ENCODE measurements at places on chromosomes 4 and X.
A peak's percentile ranks its signal among the peaks of the same experiment; 100 is the strongest.

DNA sequence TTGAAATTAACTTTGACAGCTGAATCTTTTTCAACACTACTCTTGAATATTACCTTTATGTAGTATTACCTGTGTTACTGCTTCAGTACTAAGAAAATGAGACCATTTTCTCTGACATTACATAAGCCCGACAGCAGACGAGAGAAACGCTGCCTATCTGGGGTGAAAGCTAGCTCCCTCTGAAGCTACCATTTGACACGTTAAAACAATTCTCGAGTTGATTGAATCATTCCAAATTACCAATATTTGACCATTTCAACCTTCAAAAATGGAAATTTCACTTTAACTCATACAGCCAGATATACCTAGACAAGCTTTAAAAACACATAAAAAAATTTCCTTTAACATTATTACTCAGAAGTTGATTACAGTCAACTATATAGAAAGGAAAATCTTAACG, 836 bp downstream of the GPM6A start:
- DNase-seq = no peak

GRCh38 chr4:22683726-22684125, 9.0 kb upstream of the GBA3 start:
- no peak for DNase-seq

DNA sequence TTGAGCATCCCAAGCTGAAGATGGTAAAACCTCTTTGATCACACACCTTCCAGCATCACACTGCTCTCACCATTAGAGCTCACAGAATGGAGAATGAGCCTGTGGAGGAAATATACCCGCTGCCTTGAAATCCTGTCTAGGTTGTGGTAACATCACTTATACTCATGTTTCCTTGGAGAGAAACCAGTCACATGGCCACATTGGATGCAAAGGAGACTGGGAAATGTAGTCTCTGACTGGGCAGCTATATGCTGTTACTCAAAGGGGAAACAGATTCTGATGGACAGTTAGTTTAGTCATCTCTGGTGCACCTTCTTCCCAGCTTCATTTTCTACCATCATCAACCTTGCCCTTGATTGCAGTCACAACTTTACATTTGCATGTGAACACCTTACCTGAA, 286.3 kb downstream of the ANKRD50 start:
- no peak for DNase-seq

- DNase-seq = no peak
Measured at GRCh38 chrX:15977644-15978043, 123.0 kb upstream of the AP1S2 start.

DNA sequence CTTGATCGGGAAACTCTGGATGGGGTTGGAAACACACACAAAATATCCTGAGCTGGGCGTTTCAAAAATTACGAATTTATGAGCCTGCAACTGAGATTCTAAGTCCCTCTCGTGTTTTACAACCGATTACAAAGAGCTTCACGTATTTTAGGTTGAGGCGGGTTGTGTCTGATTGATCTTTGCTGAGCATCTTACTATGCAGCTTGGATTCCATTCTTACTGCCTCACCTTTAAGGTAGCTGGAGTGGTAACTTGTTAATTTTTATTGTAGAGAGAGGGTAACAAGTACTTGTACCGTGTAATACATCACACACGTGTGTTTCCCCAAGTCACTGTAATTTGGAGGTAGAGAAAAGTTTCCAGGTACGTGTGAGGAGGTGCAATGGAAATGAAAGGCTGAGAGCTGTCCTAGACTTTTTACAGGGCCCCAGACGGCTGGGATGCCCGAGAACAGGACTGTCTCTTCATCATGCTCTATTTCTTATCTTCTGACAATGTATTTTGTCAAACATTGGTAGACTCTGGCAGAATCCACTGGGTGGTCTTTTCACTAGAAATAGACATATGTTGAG, 97.8 kb upstream of the TENM3 start:
- DNase-seq = peak; percentile 13

- DNase-seq = no peak
Measured at GRCh38 chrX:16347968-16348670, 180.8 kb downstream of the MAGEB17 start.

GRCh38 chrX:13028871-13029636, 15.4 kb downstream of the FAM9C start:
- no peak for DNase-seq

GRCh38 chr4:124964251-124964650, 251.7 kb upstream of the ANKRD50 start:
- DNase-seq = no peak

DNA sequence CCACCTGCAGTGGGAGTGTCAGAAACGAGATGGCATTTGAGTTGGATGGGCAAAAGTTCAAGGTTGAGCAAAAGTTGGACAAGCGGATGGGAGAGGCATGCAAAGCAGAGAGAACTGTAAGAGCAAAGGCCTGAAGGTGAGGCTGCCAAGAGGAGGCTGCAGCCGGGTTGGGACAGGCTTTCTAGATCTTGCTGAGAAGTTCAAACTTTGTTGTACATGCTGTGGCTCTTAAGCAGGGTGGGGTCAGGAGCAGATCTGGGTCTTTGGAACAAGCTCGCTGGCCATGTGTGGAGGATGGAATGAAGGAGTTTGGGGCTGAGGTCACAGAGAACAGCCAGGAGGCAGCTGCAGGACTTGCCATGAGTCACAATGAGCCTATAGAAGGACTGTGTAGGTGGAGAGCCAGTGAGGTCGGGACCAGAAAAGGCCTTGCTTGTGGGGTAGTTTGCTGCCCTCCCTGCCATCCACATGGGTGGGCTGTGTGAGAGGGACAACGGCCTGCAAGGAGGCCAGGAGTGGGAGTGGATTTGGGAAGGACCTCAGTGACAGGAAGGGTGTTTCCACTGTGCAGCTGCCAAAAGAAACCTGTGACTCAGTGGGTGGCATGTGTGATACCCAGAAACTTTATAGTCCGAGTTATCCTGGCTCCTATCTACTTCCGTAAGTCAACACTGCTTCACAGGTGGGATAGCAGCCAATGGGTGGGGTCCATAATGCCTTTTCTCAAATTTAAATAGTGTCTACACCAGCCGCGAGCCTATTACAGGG, 210.4 kb downstream of the MID1IP1 start:
- no peak for DNase-seq

DNA sequence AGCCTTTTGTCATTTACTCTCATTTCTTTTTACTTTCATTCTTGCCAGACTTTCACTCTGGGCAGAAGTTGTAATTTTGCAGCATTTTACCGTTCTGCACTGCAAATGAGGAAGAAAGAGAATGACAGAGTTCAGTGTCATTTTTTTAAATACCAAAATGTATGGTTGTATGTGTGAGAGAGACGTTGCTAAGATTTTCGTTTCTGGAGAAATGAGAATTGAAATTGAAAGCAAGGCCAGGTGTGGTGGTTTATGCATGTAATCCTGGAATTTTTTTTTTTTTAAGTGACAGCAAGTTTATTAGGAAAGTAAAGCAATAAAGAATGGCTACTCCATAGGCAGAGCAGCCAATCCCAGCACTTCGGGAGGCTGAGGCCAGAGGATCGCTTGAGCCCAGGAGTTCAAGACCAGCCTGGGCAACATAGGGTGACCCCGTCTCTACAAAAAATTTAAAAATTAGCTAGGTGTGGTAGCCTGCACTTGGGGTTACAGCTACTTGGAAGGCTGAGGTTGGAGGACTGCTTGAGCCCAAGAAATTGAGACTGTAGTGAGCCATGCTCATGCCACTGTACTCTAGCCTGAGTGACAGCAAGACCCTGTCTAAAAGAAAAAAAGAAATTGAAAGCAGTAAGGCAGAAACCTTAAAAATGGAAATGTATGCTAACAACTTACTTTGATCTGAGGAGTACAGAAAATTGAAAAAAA, 12.9 kb downstream of the DCK start:
- DNase-seq = no peak

- no peak for DNase-seq
Measured at GRCh38 chr4:174201871-174202270, 81.6 kb downstream of the FBXO8 start.

GRCh38 chr4:174669270-174669669, 147.0 kb upstream of the HPGD start:
- no peak for DNase-seq

DNA sequence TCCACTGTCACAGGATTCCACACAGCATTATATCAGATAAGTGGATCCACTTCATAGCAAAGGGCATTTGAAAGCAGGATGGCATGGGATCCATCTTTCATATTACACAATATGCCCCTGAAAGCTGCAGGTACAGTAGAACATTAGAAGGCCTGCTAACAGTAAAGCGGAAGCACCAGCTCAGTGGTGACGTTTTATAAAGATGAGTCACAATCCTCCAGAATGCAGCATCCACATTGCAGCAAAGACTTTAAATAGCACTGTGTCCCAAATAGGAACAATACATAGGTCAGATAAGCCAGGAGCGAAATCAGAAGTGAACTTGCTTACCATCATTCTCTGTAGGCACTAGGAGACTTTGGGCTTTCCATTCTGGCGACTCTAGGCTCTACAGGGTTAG, 609.5 kb upstream of the FAT1 start:
- no peak for DNase-seq

- DNase-seq = no peak
Measured at GRCh38 chr4:675980-676870, 1.9 kb downstream of the MYL5 start.

DNA sequence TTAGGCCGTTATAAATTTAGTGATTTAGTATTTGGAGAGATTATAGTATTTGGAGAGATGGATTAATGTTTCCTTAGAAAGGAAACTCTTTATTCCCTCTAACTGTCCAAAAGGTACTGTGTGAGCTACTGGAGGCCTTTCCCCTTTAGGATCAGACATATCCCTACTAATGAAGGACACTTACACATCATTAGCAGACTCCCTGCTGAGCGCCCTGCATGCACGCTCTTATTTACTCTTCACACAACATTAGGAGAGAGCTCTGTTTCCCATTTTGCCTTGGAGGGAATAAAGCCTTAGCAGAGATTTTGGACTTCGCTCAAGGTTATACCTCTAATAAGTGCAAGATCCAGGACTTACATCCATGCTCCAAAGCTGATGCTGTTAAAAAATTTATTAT, 17.8 kb upstream of the STOX2 start:
- DNase-seq = no peak

GRCh38 chrX:42027367-42028000, 104.1 kb upstream of the CASK start:
- DNase-seq = no peak

- DNase-seq = no peak
Measured at GRCh38 chr4:152164561-152164960, 371.3 kb downstream of the FBXW7 start.

GRCh38 chrX:55486736-55487135, 2.9 kb downstream of the USP51 start:
- DNase-seq = no peak

GRCh38 chr4:55927803-55928437, 20.8 kb upstream of the CEP135 start:
- no peak for DNase-seq

DNA sequence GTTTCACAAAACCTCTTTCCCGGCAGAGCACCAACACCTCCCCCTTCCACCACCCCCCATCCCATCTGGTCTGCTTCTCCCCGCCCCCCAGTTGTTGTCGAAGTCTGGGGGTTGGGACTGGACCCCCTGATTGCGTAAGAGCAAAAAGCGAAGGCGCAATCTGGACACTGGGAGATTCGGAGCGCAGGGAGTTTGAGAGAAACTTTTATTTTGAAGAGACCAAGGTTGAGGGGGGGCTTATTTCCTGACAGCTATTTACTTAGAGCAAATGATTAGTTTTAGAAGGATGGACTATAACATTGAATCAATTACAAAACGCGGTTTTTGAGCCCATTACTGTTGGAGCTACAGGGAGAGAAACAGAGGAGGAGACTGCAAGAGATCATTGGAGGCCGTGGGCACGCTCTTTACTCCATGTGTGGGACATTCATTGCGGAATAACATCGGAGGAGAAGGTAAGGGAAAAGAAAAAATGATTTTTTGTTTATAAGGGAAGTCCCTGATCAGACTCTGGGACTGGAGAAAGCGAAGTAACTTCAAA, at the start of gene PDGFRA:
TSS of gene PDGFRA (plus strand) at position 333 of the 541 bp plus-strand sequence. CDS start 29,476 bp downstream, outside the sequence.
- peak; percentile 72 for DNase-seq

GRCh38 chrX:22057667-22058066, 25.5 kb downstream of the PHEX start:
- no peak for DNase-seq

DNA sequence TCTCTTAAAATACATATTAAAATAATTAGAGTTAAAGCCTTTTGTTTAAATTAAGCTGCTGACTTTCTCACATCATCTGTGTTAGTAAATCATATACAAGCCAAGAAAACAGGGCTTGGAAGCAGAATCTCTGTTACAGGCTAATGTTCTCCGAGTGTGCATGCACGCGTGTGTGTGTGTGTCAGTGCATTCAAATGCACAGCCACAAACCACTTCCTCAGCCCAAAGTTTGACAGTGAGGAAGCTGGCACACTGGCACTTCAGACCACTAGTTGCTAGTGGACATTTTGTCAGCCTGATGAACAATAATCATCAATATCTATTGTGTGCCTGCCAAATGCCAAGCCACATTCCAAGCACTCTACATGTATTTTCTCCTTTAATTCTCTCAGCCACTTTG, 5.6 kb downstream of the MAOB start:
- no peak for DNase-seq

- no peak for DNase-seq
Measured at GRCh38 chrX:19682712-19683331, 167.5 kb upstream of the MAP3K15 start.

DNA sequence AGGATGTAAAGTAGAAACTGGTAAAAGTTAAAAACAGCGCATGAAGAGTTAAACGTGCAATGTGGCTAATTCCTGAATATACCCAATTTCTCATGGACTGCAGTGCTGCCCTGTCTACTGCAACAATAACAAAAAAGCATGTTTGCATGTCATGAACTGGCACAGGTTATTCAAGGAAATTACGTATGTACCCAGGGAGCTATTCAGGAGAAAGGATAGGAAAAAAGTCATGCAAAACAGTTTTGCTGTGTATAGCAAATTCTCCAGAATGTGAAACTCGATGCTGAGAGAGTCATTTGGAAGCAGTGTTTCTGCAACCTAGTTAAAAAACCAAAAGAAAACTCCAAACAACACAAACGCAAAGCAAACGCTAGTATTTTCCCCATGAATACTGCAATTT, 381.5 kb upstream of the PRKX start:
- DNase-seq = no peak

DNA sequence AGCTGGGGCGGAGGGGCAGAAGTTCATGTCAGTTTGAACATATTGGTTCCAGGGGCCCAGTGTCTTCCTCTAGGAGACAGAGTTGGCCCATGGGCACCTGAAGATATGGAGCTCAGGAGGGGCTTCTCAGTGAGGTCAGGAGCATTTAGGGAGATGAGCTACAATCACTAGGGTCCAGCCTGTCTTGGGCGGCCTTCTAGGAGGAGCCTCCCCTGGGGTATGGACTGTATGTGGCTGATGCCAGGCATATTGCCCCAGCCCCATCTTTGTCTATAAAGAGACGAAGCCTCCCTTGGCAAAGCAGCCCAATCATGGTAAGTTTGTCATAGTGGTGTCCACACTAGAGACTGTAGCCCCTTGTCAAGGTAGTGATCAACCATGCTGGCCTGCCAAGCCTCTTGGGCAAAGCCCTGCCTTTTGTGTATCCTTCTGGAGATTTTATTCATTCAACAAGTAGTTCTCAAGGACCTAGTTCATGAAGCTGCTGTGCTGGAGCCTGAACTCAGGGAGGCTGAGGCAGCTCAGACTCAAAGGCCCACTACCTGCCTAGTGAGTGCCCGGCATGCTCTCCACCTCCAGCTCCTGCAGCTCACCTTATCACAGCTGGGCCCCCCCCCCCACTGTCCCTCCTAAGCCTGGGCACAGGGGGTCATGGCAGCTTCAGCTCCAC, 5.4 kb upstream of the CNGA2 start:
- no peak for DNase-seq
